ENCODE measurements at places on chromosomes 6 and 20. TPM values are rescaled to one million over a fixed set of nuclear protein-coding genes. Genes with fewer than 3 reads are reported as not detected.

The TFAP2A gene
- total RNA-seq, result 0.43 TPM

The MAS1 gene
- not detected for total RNA-seq

The TGM3 gene
- total RNA-seq, result 0.31 TPM

The ZNF831 gene
- not detected for total RNA-seq

The TPBG gene
- total RNA-seq, result 39.1 TPM

DNA sequence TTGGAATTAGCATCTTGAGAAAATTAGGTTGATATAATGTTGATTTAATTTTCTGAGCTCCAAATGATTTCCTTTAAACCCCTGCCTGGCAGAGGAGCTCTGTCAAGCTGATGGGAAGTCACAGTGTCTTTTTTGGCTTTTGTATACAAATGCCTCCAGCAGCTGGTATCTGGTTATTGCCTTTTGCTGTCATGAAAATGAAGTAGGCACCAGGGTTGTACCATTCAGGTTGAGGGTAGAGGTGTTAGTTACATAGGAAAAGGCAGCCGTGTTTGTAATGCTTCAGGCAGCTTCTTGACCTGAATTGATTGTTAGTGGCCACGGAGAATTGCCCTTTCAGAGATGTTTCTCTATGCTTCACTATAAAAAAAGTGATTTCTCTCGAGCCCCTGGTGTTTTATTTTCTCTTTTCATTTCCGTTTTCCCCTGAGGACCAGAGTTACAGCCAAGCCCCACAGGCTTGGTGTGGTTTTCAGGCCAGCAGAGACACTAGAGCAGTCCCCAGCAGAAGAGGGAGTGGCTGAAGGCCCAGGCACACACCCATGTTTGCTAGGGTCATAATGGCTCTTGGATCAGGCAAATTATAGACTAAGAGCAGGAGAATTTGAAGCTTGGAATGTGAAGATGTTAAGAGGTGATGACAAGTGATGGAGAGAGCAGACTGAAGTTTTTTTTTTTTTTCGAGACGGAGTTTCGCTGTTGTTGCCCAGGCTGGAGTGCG, 21.6 kb downstream of the CMTR1 start:
- H3K4me3 ChIP-seq, result no peak overlapping the region
- no peaks in the 10 kb centered on the region for H3K27me3 ChIP-seq
- DNase-seq, result no peak
- H3K36me3 ChIP-seq, result peaks cover 91% of the 10 kb centered on the region
- peaks cover 7% of the 10 kb centered on the region for H3K4me1 ChIP-seq

DNA sequence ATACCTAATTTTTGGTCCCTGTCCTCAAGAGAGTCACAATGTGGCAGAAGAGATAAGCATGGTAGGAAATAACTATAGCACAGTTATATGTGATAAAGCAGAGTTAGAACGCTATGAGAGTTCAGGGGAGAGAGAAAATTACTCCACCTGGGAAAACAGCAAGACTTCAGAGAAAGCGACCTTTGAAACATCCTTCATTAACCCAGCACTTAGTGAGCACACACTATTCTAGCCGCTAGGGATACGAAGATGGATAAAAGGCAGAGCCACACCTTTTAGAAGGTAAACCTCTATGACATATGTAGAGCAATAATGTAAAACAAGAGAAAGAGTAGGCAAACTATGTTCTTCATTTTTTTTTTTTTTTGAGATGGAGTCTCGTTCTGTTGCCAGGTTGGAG, 264.3 kb downstream of the PTPRK start:
- no peak overlapping the region for H3K27ac ChIP-seq
- H3K4me3 ChIP-seq, result no peak overlapping the region

- no peak overlapping the region for H3K4me3 ChIP-seq
- peaks cover 17% of the 10 kb centered on the region for H3K4me1 ChIP-seq
- no peak for DNase-seq
- no peaks in the 10 kb centered on the region for H3K36me3 ChIP-seq
- no peak overlapping the region for H3K27ac ChIP-seq
Observed at GRCh38 chr6:16731478-16732051, 29.7 kb downstream of the ATXN1 start.

DNA sequence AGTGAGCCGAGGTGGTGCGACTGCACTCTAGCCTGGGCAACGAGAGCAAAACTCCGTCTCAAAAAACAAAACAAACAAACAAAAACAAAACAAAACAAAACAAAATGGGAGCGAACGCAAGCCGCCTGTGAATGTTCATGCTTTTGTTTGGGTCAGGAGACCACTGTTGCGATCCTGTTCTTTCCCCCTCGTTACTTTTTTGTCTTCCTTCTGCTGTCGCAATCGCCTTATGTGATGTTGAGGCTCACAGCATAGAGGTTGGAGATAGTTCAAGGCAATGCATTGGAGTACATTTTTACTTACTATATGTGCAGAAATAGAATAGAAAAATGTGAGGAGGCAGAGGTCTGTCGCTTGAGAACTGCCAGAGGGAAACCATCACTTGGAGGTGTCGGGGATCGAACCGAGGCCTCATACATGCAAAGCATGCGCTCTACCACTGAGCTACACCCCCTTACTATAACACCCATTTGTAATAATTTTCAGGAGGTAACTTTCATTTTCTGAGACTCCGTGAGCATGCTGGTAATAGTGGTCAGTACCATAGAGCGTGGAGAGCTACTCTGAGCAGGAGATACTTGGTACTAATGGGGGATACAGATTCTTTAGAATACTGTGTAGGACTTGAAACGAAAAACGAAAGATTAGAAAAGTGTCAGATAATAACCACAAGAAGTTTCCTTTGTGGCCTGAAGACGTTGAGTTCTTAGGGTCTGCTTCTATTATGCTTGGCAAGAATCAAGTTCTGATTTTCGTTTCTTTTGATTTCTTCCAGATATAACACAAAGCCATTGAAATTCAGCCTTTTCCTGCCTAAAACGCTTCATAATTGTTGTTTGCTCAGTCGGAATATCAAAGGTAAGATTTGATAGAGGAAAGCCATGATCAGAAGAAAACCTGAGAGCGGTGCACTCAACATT, 121.1 kb downstream of the TRIM27 start:
- peak; percentile 83 for DNase-seq
- no peak overlapping the region for H3K27ac ChIP-seq
- H3K27me3 ChIP-seq, result peaks cover 45% of the 10 kb centered on the region
- peak overlapping the region; percentile 73 for H3K4me3 ChIP-seq
- no peaks in the 10 kb centered on the region for H3K4me1 ChIP-seq

DNA sequence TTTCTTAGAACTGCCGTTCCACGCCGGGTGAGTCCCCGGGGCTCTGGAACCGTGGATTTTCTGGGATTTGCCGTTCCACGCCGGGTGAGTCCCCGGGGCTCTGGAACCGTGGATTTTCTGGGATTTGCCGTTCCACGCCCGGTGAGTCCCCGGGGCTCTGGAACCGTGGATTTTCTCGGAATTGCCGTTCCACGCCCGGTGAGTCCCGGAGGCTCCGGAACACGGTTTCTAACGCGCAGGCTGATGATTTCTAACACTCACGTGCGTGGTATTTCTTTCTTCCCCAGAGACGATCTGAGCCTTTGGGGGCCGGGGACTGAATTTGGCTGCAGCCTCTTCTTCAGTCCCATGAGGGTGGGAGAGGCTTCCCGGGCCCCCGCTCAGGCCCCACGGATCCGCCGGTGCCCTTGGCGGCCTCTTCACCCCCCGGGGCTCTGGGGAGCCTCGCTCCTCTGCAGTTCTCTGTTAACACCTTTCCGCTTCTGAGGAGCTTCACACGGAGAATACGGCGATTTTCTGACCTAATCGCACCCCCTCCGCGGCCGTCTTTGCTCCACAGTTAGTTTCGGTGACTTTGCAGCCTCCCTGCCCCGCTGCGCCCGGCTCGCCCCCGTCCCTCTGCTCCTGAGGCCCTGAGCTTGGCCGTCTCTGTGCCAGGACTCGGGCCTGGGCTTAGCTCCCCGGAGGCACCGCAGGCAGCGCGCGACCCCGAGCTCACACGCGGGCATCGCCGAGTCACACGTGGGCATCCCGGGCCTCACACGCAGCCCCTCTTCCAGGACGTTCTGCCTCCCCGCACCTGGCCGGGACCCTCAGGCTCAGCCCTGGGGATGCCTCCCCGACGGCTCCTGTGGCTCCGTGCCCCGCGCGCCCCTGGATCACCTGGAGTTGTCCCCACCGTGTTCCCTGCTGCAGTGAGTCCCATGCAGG, 7.2 kb upstream of the KIF25 start:
- H3K4me3 ChIP-seq, result no peak overlapping the region
- no peak overlapping the region for H3K27ac ChIP-seq
- no peak for DNase-seq
- no peaks in the 10 kb centered on the region for H3K4me1 ChIP-seq
- no peaks in the 10 kb centered on the region for H3K27me3 ChIP-seq
- no peaks in the 10 kb centered on the region for H3K36me3 ChIP-seq

DNA sequence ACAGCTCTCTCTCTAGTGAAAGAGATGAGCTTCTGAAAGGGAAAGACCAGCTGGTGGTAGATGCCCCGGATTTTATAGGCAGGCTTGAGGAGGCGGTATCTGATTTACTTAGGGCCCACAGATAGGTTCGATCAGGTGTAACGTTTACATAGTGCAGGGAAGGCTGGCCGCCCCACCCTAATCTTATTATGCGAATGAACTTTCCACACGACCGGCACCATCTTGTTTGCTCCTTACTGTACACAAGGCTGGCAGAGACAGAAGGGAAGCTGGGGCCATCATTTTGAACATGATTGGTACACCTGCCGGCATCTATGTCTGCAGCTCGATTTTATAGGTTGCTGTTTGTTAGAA, 212.0 kb upstream of the JARID2 start:
- peak; percentile 61 for DNase-seq
- H3K27ac ChIP-seq, result no peak overlapping the region
- peaks cover 7% of the 10 kb centered on the region for H3K4me1 ChIP-seq
- H3K36me3 ChIP-seq, result no peaks in the 10 kb centered on the region

GRCh38 chr6:111861431-111861885, 11.8 kb downstream of the FYN start:
- H3K27ac ChIP-seq, result no peak overlapping the region
- no peaks in the 10 kb centered on the region for H3K36me3 ChIP-seq
- H3K4me3 ChIP-seq, result no peak overlapping the region
- H3K4me1 ChIP-seq, result no peaks in the 10 kb centered on the region
- no peak for DNase-seq

- H3K27me3 ChIP-seq, result no peaks in the 10 kb centered on the region
- no peak overlapping the region for H3K27ac ChIP-seq
- H3K4me1 ChIP-seq, result no peaks in the 10 kb centered on the region
- no peak for DNase-seq
Observed at GRCh38 chr6:75215291-75215690, 9.4 kb upstream of the COL12A1 start.

DNA sequence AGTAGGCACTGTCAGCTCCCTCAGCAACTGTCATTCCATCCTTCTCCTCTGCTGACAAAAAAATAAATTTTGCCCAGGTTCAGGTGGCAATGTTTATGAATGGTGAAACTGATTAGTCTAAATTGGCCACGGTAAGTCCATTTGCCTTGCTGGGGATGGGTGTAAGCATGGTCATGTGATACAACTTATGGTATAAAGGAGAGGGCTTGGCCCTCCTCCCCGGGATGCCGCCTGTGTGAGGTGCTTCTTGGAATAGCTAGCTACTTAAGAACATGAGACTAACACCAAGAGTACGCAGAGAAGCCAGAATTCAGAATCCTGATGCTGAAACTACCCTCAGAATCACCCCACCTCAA, 94.4 kb upstream of the MAP7 start:
- DNase-seq, result no peak
- H3K27ac ChIP-seq, result no peak overlapping the region
- H3K27me3 ChIP-seq, result no peaks in the 10 kb centered on the region
- no peaks in the 10 kb centered on the region for H3K4me1 ChIP-seq
- no peaks in the 10 kb centered on the region for H3K36me3 ChIP-seq

DNA sequence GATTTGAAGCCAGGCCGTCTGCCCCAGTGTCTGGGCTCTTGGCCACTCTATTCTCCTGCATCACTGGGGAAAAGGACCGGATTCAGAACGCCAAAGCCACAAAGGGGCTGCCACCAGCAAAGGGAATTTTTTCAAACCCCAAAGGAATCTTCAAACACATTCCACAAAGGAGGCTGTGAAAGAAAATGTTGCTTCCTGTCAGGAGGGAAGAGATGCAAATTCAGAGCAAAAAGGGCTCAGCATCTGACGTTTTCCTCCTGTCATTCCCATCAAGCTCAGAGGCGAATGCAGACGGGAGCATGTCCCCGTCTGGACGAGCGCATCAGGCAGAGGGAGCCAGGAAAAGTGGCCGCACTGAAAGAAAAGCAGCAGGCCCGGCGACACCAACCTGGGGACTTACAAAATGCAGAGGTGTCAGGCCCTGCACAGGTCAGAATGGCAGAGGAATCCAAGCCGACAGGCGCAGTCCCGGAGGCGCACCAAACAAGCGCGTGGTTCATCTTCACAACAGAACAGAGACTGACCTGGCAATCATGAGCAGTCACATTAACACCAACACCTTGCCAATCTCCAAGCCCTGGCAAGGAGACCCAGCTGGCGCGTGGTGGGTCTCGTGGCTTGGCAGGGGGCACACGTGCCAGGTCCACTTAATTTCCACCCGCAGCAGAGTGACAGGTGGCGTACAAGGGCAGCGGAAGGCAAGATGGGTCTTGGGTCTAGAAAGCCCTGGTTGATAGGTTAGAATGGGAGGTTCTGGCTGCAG, 62.8 kb downstream of the GRM4 start:
- no peaks in the 10 kb centered on the region for H3K36me3 ChIP-seq
- no peaks in the 10 kb centered on the region for H3K27me3 ChIP-seq
- H3K4me3 ChIP-seq, result no peak overlapping the region
- H3K4me1 ChIP-seq, result no peaks in the 10 kb centered on the region
- no peak overlapping the region for H3K27ac ChIP-seq
- DNase-seq, result no peak

DNA sequence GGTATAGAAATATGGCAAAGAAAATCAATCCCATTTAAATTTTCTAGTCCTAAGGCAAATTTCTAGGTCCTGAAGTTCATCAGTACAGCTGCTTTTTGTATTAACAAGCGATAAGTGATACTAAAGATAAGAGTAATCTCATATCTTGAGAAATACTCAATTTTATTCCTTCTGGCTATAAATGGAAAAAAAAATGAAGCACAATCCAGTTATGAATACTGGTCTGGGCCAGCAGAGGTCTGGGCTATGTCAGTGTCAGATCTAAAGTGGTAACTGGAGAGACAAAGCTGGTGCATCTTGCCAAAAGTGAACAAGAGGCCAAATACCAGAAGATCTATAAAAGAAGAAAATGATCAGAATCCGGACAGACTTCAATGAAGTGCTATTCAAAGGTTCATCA, 126.4 kb downstream of the FUT9 start:
- no peaks in the 10 kb centered on the region for H3K36me3 ChIP-seq
- no peak overlapping the region for H3K4me3 ChIP-seq
- H3K27me3 ChIP-seq, result no peaks in the 10 kb centered on the region
- no peaks in the 10 kb centered on the region for H3K4me1 ChIP-seq
- DNase-seq, result no peak

- H3K4me1 ChIP-seq, result no peaks in the 10 kb centered on the region
- DNase-seq, result no peak
- no peak overlapping the region for H3K4me3 ChIP-seq
Observed at GRCh38 chr6:127972815-127973214, 72.0 kb upstream of the THEMIS start.
